Stimulated activated CD8-positive, alpha-beta memory T cell treated with anti-CD3 and anti-CD28 coated beads, Interleukin-7, amount 100 ng/mL, for 1 hour (primary cell): ENCODE measurements at places on chromosomes 11 and 22.
A peak's percentile ranks its signal among the peaks of the same experiment; 100 is the strongest.

DNA sequence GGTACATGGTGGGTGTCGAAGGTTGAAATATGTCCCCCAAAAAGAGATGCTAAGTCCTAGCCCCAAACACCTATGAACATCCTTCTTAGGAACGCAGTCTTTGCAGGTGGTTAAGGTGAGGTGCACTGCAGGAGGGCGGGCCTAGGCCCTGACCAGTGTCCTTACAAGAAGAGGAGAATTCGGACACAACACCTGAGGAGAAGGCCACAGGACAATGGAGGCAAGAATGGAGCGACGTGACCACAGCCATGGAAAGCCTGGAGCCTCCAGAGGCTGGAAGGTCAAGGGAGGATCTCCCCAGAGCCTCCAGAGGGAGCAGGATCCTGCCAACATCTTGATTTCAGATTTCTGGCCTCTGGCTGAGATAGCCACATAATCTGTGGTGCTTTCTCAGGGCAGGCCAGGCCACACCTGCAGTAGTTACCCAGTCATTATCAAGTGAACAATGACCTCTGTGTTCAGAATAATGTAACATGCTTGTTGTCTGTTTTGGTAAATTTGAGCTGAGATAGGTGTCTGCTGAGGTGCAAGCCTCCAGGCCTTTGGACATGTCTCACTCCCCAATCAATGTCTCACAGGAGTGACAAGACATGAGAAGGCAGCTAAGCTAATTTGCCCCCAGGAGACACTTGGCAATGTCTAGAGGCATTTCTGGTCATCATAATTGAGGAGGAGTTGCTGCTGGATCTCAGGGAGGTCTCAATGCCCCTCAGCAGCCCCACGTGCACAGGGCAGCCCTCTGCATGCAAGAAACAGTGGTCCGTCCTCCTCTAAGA, 498.9 kb downstream of the BRD1 start:
- no peak for DNase-seq

GRCh38 chr11:76626266-76626665, 44.3 kb downstream of the LRRC32 start:
- DNase-seq = no peak

DNA sequence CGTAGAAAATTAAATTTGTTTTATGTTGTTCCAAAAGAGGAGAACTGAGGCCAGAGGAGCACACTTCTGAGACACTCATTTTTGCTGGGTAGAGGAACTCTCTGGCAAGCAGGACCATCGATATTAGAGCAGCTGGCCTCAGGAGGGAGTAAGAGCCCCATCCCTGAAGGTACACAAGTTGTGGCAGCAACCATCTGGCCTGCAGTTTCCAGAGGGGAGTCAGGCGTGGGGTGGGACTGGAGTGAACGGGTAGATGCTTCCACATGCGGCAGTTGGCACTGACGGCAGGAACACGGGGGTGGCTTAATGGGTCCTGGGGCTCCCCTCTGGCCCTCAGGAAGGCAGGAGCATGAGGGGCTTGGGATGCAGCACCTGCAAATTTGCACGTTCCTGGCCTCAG, 13.2 kb upstream of the SSTR3 start:
- no peak for DNase-seq

DNA sequence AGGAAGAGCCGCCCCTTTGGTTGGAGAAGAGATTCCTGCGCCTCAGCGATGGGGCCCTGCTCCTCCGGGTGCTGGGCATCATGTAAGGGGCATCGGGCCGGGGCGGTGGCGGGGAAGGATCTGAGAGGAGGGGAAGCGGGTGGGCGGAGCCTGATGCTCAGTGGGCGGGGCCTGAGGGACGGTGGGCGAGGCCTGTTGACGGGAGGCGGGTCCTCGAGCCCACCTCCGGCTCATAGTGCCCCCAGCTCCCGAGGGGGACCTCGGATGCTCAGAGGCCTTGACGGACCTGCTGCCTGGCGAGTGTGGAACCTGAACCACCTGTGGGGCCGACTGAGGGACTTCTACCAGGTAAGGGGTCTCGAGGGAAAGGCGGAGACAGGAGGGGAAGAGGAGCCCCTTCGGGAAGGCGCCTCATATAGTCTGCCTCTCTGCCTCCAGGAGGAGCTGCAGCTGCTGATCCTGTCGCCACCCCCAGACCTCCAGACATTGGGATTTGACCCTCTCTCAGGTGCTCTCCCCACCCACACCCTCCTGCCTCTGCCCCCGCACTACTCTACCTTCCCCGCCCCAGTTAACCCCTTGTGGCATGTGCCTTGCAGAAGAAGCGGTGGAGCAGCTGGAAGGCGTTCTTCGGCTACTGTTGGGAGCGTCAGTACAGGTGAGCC, 799 bp downstream of the CCDC88B start:
- peak; percentile 68 for DNase-seq

DNA sequence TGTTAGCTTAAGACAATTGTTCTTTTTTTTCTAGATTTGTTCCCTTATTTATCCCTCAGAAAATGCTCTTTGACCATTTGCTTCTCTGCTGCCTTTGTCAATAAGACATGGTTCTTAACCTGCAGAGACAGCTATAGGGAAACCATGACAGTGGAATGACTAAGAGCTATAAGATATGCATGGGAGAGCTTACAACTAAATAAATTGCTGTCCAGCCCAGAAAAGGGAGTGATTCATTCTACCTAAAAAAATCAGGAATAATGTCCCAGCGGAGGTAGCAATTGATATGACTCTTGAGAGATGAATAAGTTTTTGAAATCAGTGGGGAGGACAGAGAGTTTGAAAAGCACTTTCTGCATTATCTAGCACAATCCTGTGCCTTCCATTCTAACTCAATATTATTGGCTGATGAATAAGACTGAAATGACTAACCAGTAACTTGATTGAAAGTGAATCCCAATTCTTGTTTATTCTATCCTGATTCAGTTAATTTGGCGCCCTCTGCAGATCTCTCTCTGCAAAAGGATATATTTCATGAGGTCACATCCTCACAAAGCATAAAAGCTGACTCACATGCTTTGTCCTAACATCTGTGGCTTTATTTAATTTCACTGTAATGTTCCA, 680.5 kb upstream of the API5 start:
- DNase-seq = no peak

GRCh38 chr22:44448271-44448830, 49.7 kb downstream of the RTL6 start:
- no peak for DNase-seq

- no peak for DNase-seq
These were observed 24.4 kb downstream of the HORMAD2 start for GRCh38 chr22:30104501-30105156.

DNA sequence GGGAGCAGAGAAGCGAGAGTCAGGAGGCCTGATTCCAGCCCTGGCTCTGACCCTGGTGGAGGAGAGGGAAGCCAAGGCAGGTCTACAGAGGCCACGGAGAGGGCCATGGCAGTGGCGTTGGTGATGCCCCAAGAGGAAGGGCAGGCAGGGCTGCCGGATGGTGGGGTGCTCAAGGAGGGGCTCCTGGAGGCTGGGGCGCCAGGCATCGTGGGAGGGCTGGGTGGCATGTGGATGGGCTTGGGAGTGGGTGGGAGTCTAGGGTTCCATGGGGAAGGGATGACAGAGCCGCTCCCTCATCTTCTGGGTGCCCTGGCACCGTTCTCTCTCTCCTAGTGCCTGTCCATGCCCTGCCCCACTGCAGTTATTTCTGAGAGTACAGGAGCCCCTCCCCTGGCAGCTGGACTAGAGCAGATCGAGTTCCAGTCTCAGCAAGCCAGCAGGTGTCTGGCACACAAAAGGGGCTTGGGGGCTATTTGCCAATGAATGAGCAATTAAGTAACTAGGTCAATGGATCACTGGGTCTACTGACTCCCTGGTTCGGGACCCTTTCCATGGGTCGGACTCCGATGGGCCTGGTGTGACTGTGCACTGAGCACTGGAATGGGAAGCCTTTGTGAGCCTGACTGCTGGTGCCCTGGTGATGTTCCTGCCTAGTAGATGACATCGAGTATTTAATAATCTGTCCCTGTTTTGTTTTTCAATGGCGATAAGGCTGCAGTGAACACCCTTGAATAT, 570.0 kb downstream of the TBC1D22A start:
- no peak for DNase-seq

DNA sequence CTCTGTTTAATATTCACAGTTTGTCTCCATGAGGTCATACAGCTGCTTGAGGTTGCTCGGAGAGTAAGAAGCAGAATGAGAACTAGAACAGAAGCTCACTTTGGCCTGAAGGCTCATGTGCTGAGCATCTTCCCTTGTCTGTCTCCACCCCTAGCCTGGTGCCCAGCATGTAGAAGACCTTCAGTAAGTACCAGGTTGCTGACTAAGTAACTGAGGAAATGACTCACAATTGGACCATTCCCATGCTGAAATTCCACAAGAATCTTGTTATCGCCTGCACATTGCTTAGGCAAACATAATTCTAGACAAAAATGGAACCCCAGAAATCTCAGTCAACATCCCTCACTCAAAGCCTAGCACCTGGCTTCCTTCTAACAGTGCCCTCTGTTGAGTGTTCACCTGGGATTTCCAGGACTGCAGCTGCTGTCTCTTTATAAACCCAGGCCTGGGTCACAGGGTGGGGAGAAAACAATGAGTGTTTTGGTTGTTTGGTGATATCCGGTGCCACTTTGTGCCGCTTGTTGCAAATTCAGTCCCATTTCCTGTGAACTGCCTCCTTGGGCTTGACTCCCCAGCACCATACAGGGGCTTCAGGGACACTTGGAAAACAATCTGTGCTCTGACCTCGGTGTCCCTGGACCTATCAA, 406.8 kb downstream of the ETS1 start:
- no peak for DNase-seq

- no peak for DNase-seq
These were observed 262.3 kb downstream of the SOX6 start for GRCh38 chr11:16093889-16094653.

GRCh38 chr11:72112978-72113808, 698 bp upstream of the ANAPC15 start:
- no peak for DNase-seq

- no peak for DNase-seq
These were observed 24.3 kb downstream of the CD6 start for GRCh38 chr11:60995798-60996197.

- DNase-seq = no peak
These were observed 2.9 kb upstream of the HTATIP2 start for GRCh38 chr11:20360650-20361049.

DNA sequence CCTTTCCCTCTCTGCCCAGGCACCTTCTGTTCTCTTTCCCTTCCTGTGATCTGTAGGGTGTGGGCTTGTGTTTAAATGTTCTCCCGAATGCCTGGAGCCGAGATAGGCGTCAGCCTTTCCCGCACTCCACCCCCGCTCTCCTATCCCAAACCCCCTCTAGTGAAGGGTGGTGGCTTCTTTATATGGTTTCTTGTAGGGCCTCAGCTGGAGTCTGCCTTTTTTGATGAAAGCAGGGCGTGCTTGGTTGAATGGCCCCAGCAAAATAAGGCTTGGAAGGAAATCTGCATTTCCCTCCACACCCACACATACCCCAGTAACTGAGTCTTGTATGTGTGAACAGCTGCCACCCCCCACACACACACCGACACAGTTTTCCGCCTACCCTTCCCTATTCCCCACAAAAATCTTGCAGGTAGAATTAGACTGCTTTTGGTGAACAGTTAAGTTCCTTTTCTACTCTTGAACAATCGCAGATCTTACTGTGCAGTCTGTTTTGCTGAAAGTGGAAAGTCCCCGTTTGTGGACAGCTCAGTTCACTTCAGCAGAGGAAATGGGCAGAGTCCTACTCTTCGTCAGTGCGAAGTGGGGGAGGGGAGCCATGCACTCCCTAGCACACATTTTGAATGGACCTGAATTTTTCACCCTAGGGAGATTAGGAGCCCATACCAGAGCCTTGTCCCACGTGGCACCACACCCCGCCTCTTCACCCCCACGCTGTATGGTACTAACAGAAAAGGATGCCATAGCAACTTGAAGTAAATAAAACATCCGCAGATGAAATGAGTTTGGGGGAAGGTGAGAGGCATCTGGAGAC, 25.5 kb upstream of the GRK2 start:
- peak; percentile 47 for DNase-seq

GRCh38 chr11:15649371-15650104, 534.8 kb downstream of the INSC start:
- DNase-seq = no peak

DNA sequence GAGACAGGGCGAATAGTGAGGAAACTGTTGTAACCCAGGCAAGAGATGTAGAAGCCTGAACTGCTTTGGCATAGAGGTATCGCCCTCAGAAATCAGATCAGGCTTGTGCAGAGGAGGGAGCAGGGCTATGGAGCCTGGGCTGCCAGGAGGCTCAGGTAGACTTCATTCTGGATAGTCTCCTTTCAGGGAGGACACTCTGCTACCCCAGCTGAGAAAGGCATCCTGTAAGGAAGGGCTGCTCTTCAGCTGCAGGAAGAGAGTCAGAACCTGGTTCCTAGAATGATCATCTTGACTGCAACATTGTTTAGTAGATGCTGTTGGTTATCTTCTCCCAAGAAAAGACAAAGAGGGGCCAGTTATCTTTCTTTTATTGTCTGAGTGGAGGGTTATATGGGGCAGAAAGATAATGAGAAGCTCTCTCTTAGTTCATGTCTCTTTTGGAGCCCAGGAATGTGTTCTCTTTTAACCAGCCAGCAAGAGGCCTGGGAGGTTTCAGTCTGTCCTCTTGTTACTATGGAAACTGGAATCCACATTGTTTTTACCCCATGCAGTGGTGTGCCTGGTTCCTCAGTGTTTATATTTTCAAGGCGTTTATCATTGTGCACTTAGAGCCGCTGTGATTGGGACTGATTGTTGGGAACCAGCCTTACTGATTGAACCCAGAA, 95.7 kb downstream of the STIM1 start:
- no peak for DNase-seq

DNA sequence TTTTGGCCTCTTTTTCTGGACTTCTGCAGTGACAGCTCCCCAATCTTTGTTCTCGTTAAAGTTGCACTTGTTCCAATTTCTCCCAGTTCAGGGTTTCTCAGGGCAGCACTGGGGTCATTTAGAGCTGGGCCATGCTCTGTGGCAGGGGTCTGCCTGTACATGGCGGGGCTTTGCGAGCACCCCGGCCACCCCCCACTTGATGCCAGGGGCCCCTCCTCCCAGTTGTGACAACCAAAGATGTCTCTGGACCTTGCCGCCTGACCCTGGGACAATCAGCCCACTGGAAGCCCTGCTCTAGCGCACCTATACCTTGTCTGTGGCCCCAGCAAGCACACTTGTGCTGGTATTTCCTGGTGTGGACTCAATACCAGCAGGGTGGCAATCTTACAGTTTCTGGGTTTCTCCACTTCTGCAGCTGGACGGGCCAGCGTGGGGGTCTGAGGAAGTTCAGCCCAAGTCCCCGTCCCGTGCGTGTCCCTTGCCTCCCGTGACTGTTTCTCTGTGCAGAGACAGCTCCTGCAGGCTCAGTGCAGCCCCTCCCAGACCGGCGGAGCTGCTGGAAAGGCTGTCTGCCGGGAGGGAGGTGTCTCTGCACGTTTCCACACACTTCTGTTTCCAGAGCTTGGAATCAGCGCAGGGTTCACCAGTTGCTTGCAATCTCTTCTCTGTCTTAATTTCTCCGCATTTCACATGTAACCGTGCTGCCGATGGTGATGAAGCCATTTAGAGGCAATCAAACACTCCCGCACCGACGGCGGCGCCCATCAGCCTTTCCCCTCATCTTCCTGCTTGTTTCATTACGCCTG, 1328.9 kb downstream of the BRD1 start:
- no peak for DNase-seq
